Aorta (tissue), 5 donors: ENCODE measurements at places on chromosomes 7 and 10. TPM values are rescaled to one million over a fixed set of nuclear protein-coding genes. Genes with fewer than 3 reads are reported as not detected.

DNA sequence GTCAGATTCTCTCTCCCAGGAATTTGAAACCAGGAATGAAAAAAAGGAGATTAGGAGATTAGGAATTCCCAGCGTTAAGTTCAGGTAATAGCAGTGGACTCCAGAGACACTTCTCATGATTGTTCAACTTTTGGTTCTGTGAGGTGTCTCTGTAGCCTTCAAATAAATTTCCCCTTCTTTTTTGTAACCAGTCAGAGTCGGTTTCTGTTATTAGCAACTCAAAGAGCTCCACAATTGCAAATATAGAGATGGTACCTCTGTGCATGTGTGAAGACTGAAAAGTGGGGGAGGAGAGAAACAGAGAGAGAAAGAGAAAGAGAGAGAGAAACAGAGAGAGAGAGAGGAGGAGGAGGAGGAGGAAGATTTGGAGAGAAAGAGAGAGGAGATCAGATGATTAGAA is 112.8 kb upstream of the STEAP1B start:
- no peak for DNase-seq

DNA sequence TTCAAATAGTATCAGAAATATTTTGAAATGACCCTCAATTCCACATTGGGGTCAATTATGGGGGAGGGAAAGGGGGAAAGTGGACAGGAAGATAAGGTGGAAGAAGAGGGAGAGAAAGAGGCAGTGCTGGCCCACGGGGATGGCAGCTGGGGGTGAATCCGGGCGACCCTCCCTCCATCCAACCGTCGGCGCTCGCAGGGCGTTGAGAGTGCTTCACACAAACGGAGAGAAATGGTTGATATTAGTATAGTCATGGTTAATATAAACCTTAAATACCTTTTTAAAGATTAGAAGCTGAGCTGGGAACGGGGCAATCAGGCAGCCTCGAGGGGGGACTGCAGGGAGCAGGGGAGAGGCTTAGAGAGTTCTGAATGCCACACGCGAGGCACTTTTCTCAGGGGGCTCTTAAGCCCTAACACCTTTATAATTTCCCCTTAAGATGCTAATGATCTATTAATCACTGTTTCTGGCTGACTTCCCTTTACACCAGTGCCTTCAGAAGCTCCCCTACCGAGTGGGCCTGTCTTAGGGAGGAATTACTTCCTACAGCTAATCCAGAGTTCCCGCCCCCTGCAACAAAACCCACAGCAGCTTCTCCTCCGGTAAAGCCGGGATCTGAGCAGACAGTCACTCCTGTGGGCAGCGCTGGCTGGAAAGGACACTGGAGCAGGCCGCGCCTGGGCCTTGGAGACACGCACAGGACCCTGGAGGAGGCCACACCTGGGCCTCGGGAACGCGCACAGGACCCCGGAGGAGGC is 39.5 kb downstream of the PRKAG2 start:
- peak; percentile 52 for DNase-seq

DNA sequence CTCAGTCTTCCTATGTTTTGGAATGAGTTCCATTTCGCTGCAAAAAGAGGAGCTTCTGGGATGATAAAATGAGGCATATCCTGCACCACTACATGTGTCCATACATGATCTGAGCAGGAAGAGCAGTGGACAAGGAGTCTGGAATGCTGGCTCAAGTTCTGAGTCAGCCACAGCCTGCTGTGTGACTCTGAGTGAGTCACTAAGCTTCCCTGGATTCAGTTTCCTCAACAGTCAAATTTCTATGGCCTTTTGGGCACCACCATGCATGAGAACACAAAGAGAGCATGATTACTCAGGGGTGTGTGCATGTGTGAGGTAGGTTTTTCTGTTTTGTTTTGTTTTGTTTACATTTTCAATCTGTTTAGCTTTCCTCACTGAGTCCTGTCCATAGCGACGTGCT is 254.6 kb downstream of the ANKRD30A start:
- no peak for DNase-seq

Gene CALML5
- total RNA-seq: not detected

DNA sequence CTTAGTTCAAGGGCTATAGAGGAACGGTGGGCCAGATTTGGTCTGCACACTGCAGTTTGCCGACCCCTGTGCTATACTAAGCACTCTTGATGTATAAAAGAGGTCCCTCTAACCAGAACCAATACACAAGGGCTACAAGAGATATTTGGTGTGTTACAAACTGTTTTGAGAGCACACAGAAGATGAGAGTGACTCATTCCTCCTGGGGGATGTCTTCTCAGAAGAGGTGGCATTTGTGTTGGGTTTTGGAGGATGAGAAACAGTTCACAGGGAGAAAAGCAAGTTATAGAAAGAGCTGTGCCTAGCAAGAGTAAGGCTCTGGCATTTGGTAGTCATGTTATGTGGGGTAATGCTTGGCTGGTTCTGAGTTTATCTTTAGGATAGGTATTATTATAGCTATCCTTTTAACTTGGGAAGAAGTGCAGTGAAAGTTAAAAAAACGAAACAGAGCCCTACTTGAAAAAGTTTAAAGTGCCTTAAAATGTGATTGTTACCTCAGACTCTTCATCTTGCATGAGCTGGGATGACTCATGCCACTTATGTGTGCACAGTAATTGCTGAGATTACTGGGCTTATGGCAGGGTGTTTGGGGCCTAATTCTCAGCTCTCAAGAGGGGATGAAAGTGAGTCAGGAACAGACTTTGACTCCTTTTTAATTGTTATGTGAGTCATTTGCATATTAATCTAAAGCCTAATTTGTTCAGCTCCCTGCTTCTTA is 160.4 kb downstream of the KIF20B start:
- DNase-seq: no peak

- DNase-seq: no peak
Measured at GRCh38 chr7:116530107-116530820, 5.4 kb downstream of the CAV1 start.

Gene RARRES2
- 73.1 TPM for total RNA-seq

Gene ADCY1
- 3.3 TPM for total RNA-seq

GRCh38 chr7:21370283-21370982 is 57.5 kb upstream of the SP4 start:
- no peak for DNase-seq

Gene TDRD1
- total RNA-seq: 0.19 TPM

DNA sequence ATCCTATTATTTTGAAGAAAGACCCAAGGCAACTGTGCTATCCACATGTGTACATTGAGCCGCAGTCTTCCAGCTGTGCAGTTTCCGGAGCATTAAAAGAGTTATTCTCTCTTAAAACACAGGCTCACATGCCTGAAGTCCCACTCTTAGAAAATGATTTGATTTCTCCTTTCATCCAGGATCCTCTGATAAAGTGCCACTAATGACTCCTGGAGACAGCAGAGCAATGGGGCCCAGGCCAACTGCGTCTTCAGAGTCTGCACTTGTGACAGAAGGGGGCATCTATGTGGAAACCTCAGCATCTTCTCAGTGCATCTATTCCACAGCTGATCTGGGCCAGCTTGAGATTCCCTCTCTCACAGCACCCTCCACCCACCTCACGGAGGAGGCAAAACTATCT is 482.1 kb upstream of the AKR1E2 start:
- DNase-seq: no peak

Gene PRR15
- 1.1 TPM for total RNA-seq

- DNase-seq: no peak
Measured at GRCh38 chr7:6379886-6380285, 67.9 kb downstream of the DAGLB start.

Gene PSD
- 1.4 TPM for total RNA-seq

DNA sequence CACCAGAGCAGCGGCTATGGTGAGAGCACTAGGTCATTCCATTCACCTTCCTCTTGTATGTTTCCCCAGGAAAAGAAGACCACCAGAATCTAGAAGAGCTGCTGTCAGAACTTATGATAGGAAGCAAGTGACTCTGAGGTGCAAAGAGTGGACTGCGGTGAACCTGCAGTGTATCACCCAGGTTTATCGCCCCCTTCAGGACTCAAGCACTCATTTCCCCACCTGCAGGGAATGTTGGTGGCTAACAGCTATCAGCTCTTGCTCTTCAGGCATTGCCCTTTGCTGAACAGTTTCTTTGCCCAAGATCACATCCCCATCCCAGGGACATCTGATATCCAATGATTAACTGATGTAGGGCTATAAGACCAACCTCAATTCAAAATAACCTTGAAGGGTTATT is 66.3 kb upstream of the IL6 start:
- DNase-seq: no peak

GRCh38 chr7:79452032-79452494 is 1.4 kb downstream of the MAGI2 start:
- DNase-seq: peak; percentile 95

DNA sequence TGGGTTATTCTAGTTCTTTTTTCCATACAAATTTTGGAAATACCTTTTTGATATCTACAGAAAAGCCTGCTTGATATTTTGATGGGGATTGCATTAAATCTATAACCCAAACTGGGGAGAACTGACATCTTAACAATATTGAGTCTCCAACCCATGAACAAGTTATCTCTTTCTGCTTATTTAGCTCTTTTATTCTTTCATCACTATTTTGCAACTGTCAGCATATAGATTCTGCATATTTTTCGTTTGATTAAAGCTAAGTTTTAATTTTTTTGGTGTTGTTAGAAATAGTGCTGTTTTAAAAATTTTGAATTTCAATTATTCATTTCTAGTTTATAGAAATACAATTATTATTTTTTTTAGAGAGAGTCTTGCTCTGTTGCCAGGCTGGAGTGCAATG is 97.9 kb downstream of the EMX2 start:
- no peak for DNase-seq

Gene KBTBD2
- total RNA-seq: 49.8 TPM

DNA sequence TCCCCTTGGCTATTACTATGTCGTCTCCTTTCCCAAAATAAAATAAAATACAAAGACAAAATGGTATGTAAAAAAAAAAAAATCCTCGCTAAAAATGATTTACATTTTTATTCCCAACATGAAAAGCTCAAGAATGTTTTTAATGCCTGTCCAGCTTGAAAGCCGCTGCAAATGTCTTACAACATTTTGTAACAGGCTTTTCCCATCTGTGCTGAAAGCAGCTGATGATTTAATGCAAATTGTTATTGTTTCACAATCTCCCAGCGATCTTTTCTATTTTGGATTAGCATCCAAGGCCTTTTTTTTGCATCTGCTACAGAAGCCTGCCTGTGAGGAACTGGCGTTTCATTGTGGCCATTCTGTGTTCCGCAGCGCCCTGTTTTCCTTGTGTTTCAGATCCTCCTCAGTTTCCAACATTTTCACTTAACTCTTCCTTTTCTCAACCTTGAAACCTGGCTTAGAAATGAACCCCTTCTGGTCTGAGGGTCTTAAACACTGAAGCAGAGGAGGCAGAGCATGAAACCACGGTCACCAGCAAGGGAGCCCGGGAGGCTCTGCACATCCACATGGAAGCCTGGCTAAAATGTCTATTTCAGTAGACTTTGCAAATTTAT is 712.1 kb downstream of the PARD3 start:
- DNase-seq: no peak

DNA sequence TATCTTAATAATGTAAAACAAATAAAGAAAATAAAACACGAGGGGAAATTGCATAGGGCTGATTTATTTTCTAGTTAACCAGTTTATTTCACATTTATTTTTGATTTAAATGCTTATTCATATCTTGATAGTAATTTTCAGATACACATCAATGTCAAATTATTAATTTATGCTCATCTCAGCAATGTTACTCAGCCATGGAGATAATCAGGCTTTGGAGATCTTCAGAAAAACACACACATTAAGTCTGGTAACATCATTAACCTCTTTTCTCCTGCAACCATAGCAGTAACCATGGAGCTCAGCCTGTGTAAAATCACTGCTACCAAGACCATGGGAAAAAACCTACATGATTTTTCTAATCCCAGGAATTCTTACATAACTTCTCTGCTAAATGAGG is 31.9 kb upstream of the TBX20 start:
- DNase-seq: no peak

Gene C10orf105
- total RNA-seq: 0.42 TPM

Gene CLCN1
- not detected for total RNA-seq

- no peak for DNase-seq
Measured at GRCh38 chr7:1563981-1564602, 5.7 kb downstream of the PSMG3 start.

DNA sequence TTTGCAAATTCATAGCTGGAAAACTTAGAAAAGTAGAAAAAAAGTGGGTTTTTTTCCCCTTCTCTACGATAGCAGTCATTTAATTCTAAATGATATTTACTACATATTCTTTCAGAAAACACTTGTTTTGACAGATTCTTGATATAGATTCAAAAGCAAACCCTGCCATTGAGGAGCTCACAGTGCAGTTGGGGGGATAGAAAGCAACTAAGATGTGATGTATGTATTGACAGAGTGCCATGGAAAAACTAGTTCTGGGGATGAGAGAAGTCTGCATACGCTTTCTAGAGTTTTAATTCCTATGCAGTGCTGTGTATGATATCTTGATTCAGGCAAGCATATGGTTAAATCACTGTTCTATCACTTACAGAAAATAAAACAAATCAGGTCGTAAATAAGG is 436.6 kb upstream of the GHITM start:
- DNase-seq: no peak

DNA sequence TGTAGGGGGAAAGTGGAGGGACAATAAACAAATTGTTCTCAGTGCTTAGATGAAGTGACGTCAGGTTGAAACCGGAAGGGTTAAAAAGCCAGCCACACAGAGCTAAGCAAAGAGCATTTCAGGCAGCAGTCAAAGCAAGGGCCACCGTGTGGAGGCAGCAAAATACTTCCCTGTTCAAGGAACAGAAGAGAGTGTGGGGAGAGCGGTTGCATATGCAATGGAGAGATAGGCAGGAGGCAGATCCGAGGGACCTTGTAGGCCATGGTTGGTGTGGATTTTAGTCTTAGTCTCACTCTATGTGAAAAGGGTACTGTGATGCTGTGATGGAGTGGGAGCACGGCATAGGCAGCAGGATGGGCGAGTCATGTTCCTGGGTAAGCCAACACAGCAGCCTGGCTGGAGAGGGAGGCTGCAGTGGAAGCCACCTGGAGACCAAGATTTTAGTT is 3.8 kb upstream of the STN1 start:
- no peak for DNase-seq

GRCh38 chr7:24910551-24911212 is 69.3 kb downstream of the OSBPL3 start:
- no peak for DNase-seq

DNA sequence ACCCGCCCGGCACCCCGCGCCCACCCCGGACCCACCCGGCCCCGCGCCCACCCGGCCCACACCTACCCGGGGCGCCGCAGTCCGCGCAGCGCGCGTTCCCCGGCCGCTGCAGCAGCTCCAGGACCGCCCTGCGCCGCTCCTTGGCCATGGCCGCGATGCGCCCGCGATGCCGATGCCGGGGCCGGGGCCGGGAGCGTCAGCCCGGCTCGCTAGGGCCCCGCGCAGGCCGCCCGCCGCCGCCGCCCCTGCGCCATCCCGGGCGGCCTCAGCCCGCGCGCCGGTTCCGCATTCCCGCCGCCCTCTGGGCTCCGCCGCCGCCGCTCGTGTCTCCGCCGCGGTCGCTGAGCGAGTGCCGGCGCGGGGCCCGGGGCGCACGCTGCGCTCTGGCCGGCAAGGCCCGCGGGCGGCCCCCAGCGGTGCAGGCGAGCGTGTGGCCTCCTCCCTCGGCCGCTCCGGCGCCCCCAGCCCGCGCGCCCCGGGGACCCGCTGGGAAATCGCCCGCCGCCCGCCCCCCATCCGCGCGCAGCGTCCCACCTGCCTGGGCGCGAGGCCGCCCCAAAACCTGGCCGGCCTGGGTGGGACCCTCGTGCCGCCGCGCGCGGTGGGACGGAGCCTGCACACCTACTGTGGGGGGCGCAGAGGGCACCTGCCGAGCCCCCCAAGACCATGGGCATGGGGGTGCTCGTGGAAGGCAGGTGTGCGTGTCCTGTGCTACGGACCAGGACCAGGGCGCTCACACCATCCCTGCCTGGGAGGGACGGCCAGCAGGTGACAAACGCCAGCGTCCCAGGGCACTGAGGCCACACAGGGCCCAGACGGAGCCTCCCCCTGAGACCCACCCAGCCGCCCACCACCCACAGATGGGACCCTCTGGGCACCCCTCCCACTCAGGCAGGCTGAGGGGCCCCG is at the start of gene ADAP1:
TSS of gene ADAP1 (minus strand) at position 351 of the 909 bp plus-strand sequence. CDS start at position 148, 203 bp downstream.
- peak; percentile 68 for DNase-seq

Gene SLC26A3
- total RNA-seq: not detected
